ENCODE measurements at places on chromosomes 1 and 21. TPM values are rescaled to one million over a fixed set of nuclear protein-coding genes. Genes with fewer than 3 reads are reported as not detected.

DNA sequence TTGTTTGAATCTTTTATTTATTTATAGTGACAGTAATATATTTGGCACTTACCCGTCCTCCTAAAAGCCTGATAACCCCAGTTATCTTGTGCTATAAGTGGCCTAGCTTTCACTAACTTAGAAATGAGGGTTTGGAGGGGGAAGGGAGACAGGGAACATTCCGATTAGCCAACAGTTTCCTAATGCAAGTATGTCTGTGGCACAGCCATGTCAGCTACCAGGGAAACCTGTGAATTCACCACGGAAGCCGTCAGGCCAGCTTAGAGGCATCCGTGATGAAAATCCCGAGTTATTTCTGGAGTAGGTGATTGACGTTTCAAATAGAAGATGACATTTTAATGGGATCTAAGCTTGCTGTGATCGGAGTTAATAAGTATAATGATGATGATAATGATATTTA is 39.4 kb upstream of the BCL10 start:
- H3K4me1 ChIP-seq, result no peaks in the 10 kb centered on the region
- no peak overlapping the region for H3K27ac ChIP-seq
- DNase-seq, result no peak
- H3K27me3 ChIP-seq, result no peaks in the 10 kb centered on the region
- H3K4me3 ChIP-seq, result no peak overlapping the region

The TRIM67 gene
- 1.1 TPM for total RNA-seq

GRCh38 chr1:51487628-51488027 is 31.4 kb downstream of the EPS15 start:
- no peak overlapping the region for H3K27ac ChIP-seq
- H3K4me1 ChIP-seq, result no peaks in the 10 kb centered on the region
- no peak for DNase-seq
- H3K36me3 ChIP-seq, result no peaks in the 10 kb centered on the region
- no peak overlapping the region for H3K4me3 ChIP-seq

DNA sequence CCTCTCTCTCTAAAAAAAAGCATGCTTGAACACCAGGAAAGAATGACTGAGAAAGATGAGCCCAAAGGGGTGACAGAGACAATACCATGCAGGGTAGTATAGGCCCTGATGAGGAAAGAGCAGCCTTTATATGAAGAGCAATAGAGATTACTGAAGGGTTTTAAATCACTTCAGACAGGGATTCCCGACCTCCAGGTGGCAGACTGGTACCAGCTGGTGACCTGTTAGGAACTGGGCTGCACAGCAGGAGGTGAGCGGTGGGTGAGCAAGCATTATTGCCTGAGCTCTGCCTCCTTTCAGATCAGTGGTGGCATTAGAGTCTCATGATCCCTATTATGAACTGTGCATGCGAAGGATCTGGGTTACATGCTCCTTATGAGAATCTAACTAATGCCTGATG is 30.8 kb upstream of the GTF2B start:
- no peaks in the 10 kb centered on the region for H3K27me3 ChIP-seq
- no peak overlapping the region for H3K27ac ChIP-seq
- no peak for DNase-seq
- H3K4me3 ChIP-seq, result no peak overlapping the region

- no peaks in the 10 kb centered on the region for H3K27me3 ChIP-seq
- no peak for DNase-seq
- no peak overlapping the region for H3K27ac ChIP-seq
- H3K4me3 ChIP-seq, result no peak overlapping the region
- no peaks in the 10 kb centered on the region for H3K36me3 ChIP-seq
These were observed 15.4 kb upstream of the PRDM15 start for GRCh38 chr21:41894511-41894910.

DNA sequence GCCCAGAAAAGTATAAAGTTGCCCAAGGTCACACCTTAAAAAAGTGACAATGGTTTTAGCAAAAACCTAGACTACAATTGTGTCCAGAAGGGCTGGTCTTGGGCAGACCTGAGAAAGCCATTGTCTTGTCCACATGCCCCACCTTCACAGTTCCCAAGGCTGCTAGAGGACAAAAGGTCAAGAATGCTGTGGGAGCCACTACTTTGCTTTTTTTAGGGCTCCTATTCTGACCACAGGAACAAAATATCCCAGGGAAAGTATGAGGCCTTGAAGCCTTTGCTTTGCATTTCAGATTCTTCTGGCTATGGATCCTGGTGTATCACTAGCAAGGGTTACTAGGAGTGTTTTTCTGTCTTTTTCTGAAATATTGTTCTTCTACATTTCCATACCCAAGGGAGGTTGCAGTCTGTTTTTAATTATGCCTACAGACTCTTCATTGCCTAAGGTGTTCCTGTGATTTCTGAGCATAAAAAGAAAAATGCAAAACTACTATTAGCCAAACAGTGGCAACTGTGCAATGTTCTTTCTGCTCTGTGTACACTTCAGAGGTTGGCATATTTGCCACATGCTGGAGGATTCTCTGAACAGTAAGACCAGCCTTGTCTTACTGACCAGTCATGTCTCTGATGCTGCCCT is 10.7 kb downstream of the C1orf162 start:
- no peak overlapping the region for H3K4me3 ChIP-seq
- DNase-seq, result no peak
- H3K4me1 ChIP-seq, result no peaks in the 10 kb centered on the region
- H3K27me3 ChIP-seq, result no peaks in the 10 kb centered on the region
- H3K27ac ChIP-seq, result no peak overlapping the region
